Stimulated activated CD8-positive, alpha-beta memory T cell treated with anti-CD3 and anti-CD28 coated beads, Interleukin-15, amount 100 ng/mL, for 48 hours (primary cell): ENCODE measurements at places on chromosomes 4 and X.

GRCh38 chr4:7126981-7127380 lies 59.1 kb upstream of the GRPEL1 start:
- DNase-seq, result no peak

GRCh38 chr4:61356696-61357095 lies 156.6 kb downstream of the ADGRL3 start:
- DNase-seq, result no peak

GRCh38 chr4:6017800-6018199 lies 431 bp downstream of the C4orf50 start:
- no peak for DNase-seq

GRCh38 chrX:104697294-104697693 lies 131.3 kb downstream of the IL1RAPL2 start:
- no peak for DNase-seq

DNA sequence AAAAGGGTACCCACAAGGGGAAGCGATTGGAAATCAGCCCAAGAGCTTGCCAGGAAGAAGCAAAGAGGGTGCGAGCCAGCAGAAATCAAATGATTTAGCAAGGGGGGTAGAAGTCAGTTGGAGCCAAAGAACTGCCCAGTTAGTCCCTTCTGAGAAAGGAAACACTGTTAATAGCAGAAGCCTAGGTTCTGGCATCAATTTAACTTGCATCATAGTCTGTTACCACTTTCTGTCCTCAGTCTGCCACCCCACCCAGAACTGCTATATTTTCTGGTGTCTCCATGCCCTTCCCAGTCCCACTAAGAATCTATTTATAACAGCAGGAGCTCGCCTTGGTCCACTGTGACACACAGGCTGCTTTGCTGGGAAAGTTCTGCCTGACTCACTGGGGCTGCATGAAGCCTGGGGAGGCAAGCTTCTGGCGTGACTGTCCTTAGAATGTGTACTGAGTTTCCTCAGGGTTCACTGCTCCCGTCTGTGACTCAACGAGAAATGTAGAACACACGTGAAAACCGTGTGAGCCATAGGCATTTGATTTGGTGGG lies 157.8 kb upstream of the TTC29 start:
- no peak for DNase-seq

DNA sequence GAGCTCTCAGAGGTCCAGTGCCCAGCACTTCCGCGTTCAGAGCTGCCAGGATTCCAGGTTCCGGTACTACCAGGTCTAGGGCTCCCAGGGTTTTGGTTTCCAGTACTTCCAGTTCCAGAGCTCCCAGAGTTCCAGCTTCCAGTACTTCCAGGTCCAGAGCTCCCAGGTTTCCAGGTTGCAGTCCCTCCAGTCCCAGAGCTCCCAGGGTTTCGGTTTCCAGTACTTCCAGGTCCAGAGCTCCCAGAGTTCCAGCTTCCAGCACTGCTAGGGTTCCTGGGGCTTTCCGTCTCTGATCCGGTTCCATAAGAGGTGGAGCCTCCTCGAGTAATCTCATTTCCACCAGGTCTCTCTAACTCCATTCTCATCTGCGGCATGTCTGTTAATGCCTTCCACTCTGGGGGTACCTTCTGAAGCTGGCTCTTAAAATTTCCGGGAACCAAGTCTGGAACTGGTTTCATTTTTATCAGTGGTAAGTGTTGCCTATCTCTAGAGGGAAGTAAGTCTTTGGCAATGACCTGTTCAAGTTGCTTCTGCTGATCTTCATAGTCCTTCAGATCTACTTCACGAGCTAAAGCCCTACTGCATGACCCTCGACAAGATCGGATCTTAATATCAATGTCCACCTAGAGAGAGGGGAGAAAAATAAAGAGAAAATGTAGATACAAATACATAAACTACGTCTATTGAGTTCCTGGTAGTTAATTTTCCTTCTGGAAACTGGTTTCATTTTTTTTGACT lies 4.1 kb downstream of the FGA start:
- DNase-seq, result no peak

DNA sequence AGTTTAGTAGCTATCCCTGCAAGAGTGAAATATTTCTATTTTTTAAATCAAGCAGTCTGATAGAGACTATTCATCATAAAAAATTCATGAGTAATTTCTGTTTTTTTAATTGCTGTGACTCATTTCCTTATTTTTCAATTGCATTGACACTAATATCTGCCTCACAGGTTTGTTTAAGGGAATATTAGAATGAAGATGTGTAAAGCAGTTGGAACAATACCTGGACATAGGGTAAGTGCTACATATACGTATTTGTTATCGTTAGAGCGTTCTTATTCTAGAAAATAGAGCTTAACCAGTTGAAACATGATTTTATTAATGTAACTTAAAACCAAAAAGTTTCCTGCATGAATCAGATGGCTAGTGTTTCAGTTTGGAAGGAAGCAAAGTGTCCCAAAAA lies 2211.3 kb downstream of the PCDH7 start:
- DNase-seq, result no peak
